Inflammatory macrophage treated with lipopolysaccharide for 1 hour (primary cell): ENCODE measurements at places on chromosomes 1 and 21.

DNA sequence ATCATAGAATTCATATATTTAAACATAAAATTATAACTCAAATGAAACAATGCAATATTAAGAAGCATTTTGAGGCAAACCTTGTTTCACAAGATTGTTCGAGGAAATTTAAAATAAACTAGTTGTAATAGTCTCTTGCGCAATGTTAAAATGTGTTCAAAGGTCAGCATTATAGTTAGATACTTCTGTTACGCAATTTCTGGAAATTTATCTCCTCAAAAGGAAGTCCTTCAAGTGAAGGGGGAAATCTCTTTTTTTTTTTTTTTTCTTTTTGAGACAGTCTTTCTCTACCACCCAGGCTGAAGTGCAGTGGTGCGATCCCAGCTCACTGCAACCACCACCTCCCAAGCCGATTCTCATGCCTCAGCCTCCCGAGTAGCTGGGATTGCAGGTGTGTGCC is 52.1 kb downstream of the FMO4 start:
- peak; percentile 88 for DNase-seq

DNA sequence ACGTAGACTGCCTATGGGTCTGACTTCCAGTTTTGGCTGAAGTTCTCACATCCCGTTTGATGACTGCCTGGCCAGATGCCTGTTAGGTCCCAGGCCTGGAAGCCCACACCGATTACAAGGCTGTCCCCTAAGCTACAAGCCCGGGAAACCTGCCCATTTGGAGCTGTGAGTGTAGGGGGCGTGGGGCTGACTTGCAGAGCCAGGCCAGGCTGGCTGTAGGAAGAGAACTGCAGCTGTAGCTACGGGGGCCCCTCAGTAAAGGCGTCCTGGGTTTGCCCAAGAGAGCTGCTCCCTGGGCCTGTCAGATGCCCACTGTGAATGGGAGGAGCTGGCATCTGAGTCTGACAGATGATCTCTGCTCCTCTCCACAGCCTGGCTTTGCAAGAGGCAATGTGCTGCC is 199.7 kb downstream of the CAMTA1 start:
- DNase-seq = no peak

DNA sequence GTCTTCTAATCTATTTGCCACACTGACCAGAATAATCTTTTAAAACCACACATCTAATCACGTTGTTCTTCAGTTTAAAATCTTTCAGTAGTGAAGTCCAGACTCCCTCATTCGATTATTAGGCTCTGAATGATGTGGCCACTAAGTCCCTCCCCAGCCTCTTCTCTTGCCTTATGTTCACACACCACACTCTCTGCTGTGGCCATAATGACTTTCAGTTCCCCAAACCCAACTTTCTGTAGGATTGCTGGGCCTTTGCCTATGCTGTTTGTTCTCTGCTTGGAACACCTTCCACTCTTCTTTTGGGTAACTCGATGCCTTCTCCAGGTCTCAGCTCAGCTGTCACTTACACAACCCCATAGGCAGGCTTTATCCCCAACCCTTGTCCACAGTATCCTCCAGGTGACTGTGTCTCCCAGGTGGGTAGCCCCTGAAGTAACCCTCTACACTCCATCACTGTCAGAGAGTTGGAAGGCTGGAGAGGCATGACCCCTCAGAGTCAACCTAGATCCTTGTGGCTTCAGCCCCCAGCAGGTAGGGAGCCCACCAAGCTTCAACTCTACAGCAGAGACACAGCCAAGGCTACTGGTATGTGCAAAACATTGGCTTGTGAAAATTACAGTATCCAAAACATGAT is 8.4 kb upstream of the SLC37A1 start:
- peak; percentile 48 for DNase-seq

DNA sequence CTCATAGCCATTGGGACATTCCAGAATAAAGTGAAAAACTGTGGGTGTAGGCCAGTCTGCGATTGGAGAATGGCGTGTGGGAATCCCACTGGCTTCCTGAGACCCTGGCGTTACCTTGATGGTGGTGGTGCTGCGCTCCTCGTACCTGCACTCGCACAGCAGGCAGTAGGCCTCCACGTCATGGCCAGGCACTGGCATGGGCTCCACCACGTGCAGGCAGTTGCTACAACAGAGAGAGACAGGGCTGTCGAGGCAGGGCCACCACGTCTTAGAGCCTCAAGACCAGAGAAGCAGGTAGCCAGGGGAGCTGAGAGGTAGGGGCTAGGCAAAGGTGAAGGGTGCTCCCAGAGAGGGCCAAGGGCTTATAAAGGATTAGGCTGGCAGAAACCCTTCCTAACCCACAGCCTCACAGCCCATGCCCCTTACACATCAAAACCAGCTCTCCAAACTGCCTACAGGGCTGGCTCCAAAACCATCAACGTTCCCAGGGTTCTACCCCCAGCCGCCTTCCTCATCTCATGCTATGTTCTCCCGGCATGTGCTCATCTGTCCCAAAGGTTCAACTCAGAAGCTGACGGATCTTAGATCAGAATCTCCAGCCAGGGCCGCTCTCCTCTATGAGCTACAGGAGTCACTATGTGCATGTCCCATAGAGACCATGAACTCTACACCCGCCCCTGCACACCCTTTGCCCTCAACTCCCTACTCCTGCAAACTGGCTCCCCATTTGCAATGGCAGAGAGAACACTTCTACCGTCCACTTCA is 7.5 kb downstream of the TMEM9 start:
- no peak for DNase-seq

- no peak for DNase-seq
Observed at GRCh38 chr1:226066415-226067078, 4.0 kb downstream of the H3-3A start.

DNA sequence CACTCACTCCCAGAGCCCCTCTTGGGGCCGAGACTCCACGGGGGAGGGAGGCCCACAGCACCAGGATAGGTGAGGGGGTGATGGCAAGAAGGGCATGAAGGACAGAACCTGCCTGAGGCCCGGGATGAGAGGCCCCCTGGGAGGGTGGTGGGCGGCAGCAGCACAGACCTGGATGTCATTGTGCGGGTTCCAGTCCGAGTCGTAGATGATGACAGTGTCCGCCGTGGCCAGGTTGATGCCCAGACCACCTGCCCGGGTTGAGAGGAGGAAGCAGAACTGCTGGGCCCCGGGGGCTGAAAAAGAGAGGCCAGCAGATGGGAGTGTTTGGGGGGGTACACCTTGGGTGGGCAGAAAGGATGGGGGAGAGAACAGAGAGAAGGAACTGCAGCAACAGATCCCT is 50.1 kb downstream of the CHD5 start:
- DNase-seq = no peak

DNA sequence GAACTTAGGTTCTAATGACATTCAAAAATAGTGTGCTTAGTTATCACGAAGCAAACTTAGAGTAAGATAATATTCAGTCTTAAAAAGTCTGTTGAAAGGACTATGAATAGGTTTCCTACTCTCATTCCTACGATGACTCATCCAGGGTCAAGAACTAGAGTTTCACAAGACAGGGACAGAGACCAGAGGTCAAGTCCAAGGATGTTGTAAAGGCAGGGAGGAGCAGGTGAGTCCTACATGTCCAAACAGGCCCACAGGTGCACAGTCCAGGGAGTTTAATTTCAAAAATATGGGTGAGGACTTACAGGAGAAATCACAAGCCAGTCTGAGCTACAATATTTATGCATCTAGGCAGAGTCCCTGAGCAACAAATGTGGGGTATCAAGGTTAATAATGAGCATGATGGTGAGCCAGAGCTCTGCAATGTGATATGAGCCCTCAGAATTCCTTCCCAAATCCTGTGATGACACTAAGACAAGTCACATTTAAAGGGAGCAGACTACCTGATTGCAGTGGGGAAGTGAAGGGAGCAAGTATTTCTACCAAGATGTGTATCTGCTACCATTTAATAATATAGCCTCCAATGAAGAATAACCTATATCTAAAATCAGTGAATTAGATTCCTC is 100.0 kb upstream of the NRIP1 start:
- no peak for DNase-seq
